Stimulated activated CD4-positive, alpha-beta T cell treated with anti-CD3 and anti-CD28 coated beads, Interleukin-15, amount 100 ng/mL, for 24 hours (primary cell): ENCODE measurements at places on chromosomes 5 and 9.

- DNase-seq: no peak
Observed at GRCh38 chr5:17304282-17304681, 86.9 kb downstream of the BASP1 start.

- no peak for DNase-seq
Observed at GRCh38 chr9:73073337-73074175, 78.1 kb upstream of the ANXA1 start.

GRCh38 chr9:94888775-94889174, 162.3 kb downstream of the AOPEP start:
- no peak for DNase-seq

DNA sequence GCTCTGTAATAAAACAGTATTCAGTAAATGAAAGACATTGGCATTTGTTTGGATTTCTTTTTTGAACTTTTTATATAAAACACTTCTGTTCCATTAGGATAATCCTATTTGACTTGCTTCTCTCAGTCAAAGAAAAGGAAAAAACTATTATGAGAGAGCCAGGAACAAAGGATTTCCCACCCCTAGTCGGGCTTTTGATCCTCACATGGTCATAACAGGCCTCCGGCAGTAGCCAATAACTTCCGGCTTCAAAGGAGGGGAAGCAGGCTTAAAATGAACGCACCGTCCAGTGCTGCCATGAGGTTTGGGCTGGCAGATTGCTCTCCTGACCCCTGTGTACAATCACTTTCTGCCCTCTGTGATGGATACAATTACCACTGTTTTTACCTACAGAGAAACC, 209.3 kb downstream of the ZNF608 start:
- no peak for DNase-seq

DNA sequence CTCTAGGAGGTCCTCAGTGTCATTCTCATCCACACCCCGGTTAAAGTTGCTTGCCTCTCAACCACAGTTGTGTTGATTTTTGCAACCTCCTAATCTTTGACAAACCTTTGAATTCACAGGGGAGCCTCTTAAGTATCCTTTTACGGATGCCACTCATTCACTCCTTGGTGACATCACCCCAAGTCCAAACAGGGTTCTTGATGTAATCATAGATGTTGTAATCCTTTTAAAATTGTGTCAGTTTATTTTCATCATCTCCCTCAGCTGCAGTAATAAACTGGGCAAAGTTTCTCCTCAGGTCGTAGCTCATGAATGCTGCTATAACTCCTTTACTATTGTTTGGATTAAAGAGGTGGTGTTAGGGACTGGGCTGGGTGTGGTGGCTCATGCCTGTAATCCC, 637.2 kb upstream of the NUDT12 start:
- no peak for DNase-seq
